ENCODE measurements at places on chromosomes 1 and 21. TPM values are rescaled to one million over a fixed set of nuclear protein-coding genes. Genes with fewer than 3 reads are reported as not detected.

YARS1 gene
- 61.0 TPM for total RNA-seq

GPR161 gene
- 12.2 TPM for total RNA-seq

CD84 gene
- total RNA-seq: 9.0 TPM

SRGAP2B gene
- total RNA-seq: 9.1 TPM

GBP7 gene
- not detected for total RNA-seq

F5 gene
- total RNA-seq: not detected

GRCh38 chr1:97136996-97137395 is 415.4 kb downstream of the PTBP2 start:
- H3K4me1 ChIP-seq: peaks cover 6% of the 10 kb centered on the region
- no peak overlapping the region for H3K4me3 ChIP-seq
- H3K27ac ChIP-seq: no peak overlapping the region

DNA sequence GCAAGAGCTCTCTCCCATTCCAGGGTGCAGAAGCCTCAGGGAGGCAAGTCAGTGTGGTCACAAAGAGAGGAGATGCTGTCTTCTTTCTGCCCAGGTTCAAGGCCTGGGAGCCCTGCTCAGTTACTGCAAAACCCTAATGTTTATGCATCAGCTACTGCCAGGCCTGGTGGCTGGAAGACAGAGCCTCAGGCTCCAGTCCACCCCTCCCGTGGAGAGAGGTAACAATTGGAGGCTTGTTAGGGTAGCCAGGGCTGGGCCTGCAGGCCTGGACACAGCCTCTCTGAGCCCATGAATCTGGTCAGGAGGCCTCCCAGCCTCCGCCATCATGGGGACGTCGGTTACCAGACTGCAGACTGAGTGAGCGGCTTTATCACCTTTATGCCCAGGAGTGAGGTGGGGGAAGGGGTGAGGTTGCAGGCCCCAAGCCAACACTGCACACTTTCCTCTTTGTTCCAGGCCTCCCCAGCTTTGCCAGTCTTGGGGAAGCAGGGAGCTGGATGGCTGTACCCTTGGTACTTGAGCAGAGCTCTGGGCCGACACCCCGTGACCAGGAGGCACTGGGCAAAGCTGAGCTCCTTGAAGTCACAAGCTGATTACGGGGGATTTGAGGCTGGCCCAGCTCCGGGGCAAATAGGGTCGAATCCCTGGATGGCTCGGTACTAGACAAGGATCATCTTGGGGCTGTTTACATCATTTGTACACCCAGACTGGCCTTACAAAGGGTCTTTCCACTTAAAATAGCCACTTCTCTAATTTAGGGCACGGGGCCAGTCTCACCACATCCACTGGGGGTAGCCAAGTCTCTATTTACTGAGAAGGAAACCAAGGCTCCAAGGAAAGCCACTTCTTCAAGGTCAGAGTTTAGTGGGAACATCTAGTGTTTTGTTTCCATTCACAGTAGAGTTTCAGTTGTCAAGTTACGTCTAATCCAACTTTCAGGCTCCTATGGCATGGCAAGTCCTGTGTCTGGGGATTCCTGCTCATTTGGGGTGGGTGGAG is 5.2 kb downstream of the SLC2A1 start:
- H3K27ac ChIP-seq: peak overlapping the region; percentile 96
- no peak for DNase-seq
- no peaks in the 10 kb centered on the region for H3K27me3 ChIP-seq

- no peaks in the 10 kb centered on the region for H3K27me3 ChIP-seq
- DNase-seq: no peak
- no peaks in the 10 kb centered on the region for H3K4me1 ChIP-seq
- no peaks in the 10 kb centered on the region for H3K36me3 ChIP-seq
- no peak overlapping the region for H3K27ac ChIP-seq
These were observed 357.1 kb downstream of the BARHL2 start for GRCh38 chr1:90359994-90360393.

DNA sequence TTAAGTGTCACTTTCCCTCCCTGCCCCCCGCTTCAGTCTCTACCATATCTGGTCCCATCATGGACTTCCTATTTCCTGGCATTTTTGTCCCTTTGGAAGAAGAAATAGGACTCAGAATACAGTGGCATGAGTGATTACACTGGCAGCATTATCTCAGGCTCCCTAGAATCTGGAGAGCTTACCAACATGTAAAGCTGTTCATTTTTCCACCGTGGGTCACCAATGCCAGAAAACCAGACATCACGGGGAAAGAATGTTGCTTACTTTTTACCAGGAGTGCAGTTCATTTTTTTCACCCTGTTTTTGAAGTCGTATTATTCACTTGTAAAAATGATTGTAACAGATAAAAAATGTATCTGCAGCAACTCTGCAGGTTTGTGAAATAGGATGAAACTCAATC is 44.8 kb downstream of the BACH1 start:
- no peak for DNase-seq
- H3K27ac ChIP-seq: no peak overlapping the region
- H3K4me1 ChIP-seq: peaks cover 37% of the 10 kb centered on the region
- H3K36me3 ChIP-seq: peaks cover 19% of the 10 kb centered on the region
- H3K27me3 ChIP-seq: no peaks in the 10 kb centered on the region

- no peak for DNase-seq
- H3K27me3 ChIP-seq: no peaks in the 10 kb centered on the region
- H3K4me3 ChIP-seq: peak overlapping the region; percentile 18
These were observed 553.6 kb downstream of the NUF2 start for GRCh38 chr1:163875200-163875926.

GRCh38 chr1:157088607-157089006 is 11.0 kb downstream of the ETV3L start:
- no peak overlapping the region for H3K27ac ChIP-seq
- H3K4me3 ChIP-seq: no peak overlapping the region
- H3K4me1 ChIP-seq: peaks cover 15% of the 10 kb centered on the region
- H3K27me3 ChIP-seq: no peaks in the 10 kb centered on the region
- DNase-seq: no peak
- no peaks in the 10 kb centered on the region for H3K36me3 ChIP-seq

- no peak for DNase-seq
- no peaks in the 10 kb centered on the region for H3K27me3 ChIP-seq
- no peaks in the 10 kb centered on the region for H3K4me1 ChIP-seq
- H3K36me3 ChIP-seq: no peaks in the 10 kb centered on the region
- peak overlapping the region; percentile 22 for H3K27ac ChIP-seq
These were observed 183.0 kb downstream of the CYYR1 start for GRCh38 chr21:26389971-26390641.

GRCh38 chr21:41975391-41976272 is 21.8 kb upstream of the C2CD2 start:
- H3K4me3 ChIP-seq: no peak overlapping the region
- no peaks in the 10 kb centered on the region for H3K36me3 ChIP-seq
- peaks cover 38% of the 10 kb centered on the region for H3K4me1 ChIP-seq

DNA sequence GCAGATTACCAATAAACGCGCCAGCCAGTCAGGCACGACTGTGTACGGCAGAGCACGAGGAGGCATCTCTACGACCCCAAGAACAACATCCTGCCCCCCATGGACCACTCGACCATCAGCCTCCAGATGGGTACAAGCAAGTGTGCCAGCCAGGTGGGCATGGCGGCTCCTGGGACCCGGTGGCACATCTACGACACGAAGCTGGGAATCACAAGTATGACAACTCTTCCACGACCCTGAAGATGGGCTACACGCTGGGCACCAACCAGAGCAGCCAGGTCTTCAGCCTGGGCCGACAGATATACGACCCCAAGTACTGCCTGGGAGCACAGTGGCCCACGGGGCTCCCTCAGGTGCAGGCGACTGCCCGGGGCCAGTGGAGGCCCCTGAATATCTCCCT is 217.6 kb downstream of the POTED start:
- no peaks in the 10 kb centered on the region for H3K27me3 ChIP-seq
- H3K4me1 ChIP-seq: no peaks in the 10 kb centered on the region
- H3K27ac ChIP-seq: no peak overlapping the region
- H3K36me3 ChIP-seq: no peaks in the 10 kb centered on the region

All from esophagus squamous epithelium (tissue), 5 donors.